HS-5 (cell line): ENCODE measurements at places on chromosomes 6 and 20.

GRCh38 chr20:8658103-8658502 lies 410.8 kb upstream of the PLCB4 start:
- DNase-seq: no peak

DNA sequence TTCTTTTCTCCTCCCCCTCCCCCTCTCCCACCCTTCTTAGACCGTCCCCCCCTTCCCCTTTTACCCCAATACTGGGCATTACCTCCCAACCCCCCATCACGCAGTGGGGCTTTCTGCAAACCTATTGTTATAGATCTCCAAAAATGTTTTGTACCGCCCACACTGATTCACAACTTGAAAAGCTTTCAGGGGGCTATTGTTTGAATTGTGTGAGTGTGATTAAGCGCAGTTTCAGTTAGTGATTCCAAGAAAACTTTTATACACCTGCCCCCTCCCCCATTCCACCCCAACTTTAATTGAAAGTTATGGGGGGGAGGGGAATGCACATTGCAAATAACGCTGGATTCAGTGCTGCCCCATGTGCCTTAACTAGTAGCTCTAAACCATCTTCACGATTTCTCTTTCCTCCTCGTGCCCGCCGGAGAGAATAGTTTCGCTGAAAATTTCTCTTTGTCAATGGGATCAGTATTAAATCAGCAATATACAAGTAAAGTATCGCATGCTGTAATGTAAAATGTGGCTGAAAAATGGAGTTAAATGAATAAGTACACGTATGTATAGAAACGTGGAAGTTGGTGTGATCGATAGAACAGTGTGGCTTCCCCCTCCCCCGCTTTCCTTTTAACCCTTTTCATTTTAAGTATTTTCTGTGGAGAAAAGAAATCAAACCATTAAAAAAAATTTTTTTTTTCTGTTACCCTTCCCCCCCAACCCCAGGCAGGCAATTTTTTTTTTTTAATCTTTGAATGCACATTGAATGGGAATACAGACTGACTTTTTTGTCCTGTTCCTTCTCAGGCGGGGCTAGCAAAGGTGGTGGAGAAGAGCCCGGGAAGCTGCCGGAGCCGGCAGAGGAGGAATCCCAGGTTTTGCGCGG lies 632 bp downstream of the LIN28B start:
- no peak for DNase-seq

DNA sequence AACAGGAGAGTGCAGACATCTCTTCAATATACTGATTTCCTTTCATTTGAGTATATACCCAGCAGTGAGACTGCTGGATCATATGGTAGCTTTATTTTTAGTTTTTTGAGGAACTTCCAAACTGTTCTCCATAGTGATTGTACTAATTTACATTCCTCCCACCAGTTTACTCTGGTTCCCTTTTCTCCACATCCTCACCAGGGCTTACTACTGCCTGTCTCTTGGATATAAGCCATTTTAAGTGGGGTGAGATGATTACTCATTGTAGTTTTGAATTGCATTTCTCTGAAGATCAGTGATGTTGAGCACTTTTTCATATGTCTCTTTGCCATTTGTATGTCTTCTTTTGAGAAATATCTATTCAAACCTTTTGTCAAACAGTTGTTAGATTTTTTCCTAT lies 64.9 kb upstream of the HMGCLL1 start:
- no peak for DNase-seq

DNA sequence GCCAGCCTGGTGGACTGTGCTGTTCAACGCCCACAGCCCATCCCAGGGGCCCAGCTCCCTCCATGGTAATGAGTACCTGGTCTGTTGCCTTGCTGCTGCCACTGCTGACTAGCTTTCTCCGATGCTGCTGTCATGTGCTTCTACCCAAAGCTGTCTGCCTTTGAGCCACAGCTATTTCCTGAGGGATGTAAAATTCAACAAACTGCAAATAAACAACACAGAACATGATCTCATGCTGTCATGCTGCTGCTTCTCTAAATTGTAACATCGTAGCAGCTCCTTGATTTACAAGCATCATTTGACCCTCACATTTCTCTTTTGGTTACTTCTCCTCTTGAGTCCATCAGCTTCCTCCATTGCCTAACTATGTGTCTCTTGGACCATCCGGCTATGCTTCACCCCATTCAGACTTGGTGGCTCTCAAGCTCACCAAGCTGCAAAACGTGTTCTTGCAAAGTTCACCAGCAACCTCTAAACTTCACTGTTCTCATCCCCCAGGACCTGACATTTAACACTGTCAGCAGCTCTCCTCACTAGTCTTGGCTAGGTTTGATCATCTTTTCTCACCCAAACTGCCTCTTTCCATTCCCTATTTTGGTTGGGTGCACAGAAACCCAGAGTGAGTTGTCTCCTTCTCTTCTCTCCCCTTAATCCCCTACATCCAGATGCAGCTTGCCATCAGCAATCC lies 54.6 kb downstream of the FYN start:
- no peak for DNase-seq

DNA sequence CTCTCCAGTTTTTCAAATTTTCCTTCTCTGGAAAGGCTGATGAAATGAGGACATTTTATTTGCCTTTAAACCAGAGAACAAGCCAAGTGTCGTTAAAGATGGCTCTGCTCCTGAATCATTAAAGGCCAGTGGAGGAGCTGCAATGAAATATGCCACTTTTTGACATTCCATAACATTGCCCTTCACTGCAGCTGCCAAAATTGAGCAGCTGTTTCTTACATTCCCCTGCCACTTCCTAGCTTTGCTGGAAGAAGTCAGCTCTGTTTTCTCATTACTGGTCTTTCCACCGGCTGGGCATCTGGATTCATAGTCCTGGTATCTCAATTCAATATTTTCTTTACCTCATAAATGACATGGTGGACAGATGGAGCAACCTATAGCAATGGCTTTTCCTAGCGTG lies 45.5 kb upstream of the NRN1 start:
- DNase-seq: no peak

GRCh38 chr20:34883809-34884208 lies 7.4 kb downstream of the ACSS2 start:
- DNase-seq: no peak

GRCh38 chr20:6654513-6655252 lies 112.8 kb upstream of the BMP2 start:
- DNase-seq: no peak
